SK-N-SH treated with all-trans-retinoic acid at 6 μM for 48 hours (cell line): ENCODE measurements at places on chromosomes 7 and 10.

- no peak for ATAC-seq
Observed at GRCh38 chr7:157976406-157976805, 611.2 kb downstream of the PTPRN2 start.

DNA sequence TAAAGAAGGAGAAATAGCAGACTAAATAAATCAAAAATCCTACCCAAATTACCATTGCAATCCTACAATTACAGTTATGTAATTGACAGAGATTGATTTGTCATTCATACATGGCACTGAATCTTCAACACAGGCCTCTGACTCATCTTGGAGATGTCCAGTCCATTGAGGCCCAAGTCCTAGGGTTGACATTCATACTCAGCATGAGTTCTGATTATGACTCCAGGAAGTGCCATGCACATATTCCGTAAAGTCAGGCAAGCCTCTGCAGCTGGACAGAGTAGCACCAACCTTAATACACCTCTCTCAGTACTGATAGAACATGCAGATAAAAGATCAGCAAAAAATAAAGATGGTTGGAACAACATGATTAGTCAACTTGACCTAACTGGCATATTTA is 353.7 kb upstream of the NFE2L3 start:
- ATAC-seq = no peak

DNA sequence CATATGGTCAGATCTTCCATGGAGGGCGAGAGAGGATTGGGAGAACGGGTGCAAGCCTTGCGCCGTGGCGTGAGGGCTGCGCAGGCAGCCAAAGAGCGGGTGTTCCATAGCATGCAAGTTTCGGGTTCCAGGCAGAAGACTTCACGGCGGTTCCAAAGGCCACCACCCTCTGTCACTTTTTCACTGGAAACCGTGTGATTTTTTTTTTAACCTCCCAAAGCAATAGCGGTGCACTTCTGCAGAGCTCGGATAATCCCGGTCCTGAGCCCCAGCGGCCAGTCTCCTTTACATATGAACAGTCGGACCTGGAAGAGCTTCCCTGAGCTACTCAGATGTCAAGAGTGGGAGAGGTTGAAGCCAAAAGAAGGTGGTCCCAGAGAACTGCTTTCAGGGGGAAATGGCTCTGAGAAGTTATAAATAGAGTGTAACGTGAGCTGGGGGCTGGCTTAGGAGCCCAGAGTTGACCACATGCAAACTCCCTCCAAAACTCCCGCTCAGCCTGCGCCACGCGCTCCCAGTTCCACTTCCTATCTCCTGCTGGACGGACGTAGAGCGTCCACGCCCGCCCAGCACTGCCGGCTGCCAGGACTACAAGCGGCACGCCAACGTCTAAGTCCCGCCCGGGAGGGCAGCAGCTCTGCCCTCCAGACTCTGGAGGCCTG is at the start of gene MEOX2:
MEOX2 (minus strand) TSS at position 389 of the 662 bp plus-strand sequence; CDS start at position 108, 281 bp downstream.
- peak; percentile 57 for ATAC-seq

DNA sequence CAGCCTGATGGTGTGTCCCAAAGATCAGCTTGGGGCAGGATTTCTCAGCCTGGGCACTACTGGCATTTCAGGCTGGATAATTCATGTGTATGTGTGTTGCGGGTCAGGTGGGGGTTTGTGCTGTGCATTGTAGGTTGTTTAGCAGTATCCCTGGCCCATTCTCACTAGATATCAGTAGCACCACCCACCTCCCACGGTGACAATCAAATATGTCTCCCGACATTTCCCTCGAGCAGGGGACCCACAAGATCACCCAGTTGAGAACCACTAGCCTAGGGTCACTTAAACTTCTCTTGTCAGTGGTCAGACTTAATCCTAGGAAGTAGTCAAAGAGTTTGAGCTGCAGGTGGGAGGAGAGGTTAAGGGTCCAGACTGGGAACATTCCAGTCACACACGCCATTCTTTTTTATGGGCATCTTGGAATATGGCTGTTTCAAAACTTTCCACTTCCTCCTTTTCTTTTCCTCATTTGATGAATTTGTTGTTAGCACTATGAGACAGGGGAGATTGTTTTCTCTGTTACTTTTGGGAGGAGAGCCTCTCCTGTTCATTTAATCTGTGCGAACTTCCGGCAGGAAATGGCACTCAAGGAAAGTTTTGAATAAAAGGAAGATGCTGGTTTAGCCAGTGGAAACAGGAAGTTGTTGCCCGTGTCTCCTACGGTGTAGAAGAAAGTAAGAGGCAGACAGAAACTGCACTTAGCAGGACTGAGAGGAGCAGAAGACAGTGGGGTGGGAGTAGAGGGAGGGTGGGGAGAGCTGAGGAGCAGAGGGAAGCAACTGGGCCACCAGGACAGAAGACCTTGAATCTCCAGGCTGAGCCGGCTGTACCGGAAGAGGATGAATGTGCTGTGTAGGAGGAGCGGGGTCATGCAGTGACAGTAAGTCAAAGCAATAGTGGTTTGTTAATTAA is 17.6 kb upstream of the EXOC6 start:
- no peak for ATAC-seq

DNA sequence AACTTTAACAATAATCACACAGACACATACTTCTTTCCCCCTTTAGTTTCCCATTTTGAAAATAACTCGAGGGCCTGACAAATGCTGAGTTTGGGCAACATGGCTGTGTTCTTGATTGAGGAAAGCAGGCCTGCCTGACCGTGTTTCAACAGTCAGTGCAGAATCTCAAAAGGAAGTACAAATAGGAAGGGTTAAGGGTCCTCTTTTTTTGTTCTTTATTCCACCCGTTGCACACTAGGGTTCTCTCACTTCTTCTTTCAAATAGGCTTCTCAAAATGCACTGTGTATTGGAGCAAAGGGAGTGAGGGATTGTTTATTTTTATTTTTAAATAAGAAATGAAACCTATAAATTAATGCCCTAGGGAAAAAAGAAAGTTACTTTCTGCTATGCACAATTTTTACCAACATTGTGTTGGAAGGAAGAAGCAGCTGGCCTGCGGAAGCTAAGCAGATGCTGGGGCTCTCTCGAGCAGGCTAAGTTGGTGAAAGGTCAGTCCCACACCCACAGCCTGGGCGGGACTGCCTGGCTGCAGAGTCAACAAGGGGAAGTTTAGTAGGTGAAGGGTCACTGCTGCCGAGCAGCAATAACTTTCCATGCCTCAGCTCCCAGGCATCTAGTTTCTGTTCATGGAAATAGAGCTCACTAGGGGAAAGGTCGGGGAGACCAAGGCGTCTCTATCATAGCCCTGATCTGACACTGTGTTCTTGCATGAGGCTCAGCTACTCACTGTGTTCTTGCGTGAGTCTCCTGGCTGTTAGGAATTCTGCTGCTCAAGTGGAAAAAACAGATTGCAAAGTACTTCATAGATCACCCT is 12.2 kb upstream of the PDK4 start:
- ATAC-seq = peak; percentile 91

GRCh38 chr7:47188653-47189315 is 393.1 kb downstream of the TNS3 start:
- ATAC-seq = no peak

- ATAC-seq = no peak
Observed at GRCh38 chr7:27156916-27157701, 634 bp upstream of the HOXA7 start.

DNA sequence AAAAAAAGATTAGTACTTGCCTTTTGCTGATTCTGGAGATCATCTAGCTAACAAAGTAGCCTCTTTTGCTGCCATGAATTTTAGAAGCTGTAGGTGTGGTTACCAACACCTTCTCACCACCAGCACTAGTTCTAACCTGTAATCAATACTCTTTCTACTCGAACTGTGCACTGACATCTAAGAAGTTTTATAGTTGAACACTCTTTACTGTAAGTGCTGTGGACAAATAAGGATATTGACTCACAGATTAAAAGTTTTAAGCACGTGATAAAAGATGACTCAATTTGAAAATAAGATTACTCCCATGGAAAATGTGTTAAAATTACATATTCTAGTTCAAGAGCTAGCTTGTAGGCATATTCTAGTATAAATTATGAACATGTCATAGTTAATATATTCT is 89.9 kb downstream of the REEP3 start:
- ATAC-seq = no peak

- ATAC-seq = no peak
Observed at GRCh38 chr10:86628311-86628710, 26.0 kb upstream of the OPN4 start.

DNA sequence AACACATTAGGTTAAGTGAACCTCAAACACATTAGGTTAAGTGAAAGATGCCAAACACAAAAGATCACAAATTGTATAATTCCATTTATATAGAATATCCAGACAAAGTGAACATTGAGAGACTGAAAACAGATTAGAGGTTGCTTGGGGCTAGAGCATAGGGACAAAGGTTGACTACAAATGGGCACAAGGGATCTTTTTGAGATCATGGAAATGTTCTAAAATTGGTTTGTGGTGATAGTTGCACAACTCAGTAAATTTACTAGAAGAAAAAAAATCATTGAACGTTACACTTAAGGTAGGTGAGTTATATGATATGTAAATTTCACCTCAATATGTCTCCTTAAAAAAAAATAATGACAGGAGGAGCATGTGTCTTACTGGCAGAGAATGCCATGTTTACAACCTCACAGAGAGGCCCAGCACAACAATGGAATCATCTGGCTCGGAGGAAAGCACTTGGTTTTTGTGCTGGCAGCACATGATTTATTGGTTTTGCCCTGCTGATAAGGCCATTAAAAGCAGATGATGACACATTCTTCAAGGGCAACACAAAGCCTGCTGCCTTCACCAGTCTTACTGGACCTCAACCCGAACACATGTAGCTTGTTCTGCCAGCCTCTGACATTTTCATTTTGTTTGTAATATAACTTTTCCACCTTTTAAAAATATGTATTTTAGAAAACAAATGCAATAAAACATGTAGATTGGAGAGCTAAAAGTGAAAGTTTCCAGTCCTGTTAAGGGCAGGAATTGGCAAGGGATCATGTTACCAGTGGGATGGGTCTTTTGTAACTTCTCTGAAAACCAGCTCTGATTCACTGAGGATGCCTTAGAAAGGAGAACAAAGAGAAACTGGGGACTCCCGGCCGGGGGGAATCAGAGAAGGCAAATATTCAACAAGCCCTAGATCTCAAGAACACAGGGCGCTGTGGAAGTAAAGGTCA is 11.9 kb upstream of the LMOD2 start:
- ATAC-seq = peak; percentile 86

GRCh38 chr10:118045158-118045836 is 1.4 kb downstream of the RAB11FIP2 start:
- ATAC-seq = no peak

- peak; percentile 26 for ATAC-seq
Observed at GRCh38 chr7:98210513-98211220, 572 bp upstream of the BHLHA15 start.

DNA sequence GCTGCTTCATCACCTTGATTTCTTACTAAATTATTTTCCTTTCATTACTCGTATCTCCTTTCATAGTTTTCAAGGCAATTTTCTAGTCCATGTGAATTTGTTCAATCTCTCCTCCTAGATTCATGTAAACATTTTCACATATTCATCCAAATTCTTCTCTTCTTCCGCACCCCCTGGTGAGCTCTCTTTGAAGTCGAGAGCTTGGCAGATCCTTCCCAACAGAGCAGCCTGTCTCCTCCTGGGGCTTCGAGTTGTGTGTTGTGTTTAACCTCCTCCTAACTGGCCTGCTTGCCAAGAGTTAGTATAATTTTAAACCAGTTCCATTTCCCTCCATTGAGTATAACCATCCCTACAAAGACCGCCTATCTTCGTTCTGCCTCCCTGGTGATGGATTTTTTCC is 272.4 kb upstream of the CELF2 start:
- no peak for ATAC-seq

DNA sequence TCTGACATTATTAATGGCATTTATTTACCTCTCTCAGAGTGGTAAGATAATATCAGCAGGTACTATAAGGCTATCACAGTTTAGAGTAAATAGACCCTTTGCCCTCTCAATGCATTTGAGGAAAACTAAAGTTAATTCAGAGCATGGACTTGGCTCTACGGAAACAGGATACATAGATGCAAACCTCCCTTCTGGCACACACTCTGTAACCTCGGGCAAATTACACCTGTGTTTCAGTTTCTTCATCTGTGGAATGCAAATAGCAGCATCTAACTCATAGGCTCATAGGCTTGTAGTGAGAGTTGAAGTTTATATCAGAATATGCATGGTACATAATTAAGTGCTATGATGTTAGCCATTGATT is 5.6 kb downstream of the RAPGEF5 start:
- peak; percentile 5; the same call in 2 of the 3 replicates for ATAC-seq

- no peak; the same call in 2 of the 3 replicates for ATAC-seq
Observed at GRCh38 chr7:124387056-124387455, 354.2 kb upstream of the TMEM229A start.

- ATAC-seq = no peak
Observed at GRCh38 chr7:129774871-129775694, 163.6 kb downstream of the NRF1 start.

- no peak for ATAC-seq
Observed at GRCh38 chr10:23481363-23481961, 42.6 kb downstream of the OTUD1 start.

GRCh38 chr7:154676422-154677073 is 326.4 kb downstream of the PAXIP1 start:
- ATAC-seq = no peak

DNA sequence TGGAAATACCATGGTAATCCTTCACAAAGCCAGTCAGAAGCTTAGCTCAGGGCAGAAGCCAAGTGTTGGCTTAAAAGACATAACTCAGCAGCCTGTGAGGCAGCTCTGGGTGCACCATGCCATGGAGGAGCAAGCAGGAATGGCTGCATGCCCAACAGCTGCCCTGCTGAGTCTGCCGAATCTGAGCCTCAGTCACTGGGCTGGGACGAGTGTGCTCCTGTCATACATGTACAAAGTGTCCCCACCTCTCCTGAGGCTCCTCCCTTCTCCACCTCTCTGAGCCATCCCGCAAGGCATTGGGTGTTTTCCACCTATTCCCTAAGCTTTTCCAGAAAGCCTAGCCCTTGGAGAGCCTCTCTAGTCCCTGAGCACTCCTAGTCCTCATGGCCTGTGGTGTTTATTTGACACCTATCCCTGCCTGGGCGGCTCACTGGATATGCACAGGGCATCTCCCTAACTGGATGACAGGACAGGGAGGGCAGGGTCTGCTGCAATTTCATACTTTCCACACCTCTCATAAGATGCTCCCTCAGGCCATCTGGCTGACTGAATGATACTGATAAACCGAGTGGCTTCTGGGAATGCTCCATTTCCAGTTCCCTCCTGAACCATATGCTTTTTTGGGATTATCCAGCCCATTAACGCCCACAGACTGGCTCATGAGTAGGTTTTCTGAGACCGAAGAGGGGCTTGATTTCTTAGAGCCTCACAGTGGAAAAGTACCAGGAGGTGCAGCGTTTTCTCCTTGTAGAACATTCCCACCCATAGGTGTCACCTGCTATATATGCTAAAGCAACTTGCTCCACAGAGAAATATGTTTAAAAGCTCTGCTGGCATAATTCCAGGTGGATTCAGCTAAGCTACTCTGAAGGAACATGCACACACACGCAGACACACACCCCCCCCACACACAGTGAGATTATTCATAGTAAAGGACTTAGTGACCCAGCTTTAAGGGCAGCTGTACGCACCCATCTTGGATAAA is 199.3 kb downstream of the SNX10 start:
- ATAC-seq = no peak

- ATAC-seq = no peak
Observed at GRCh38 chr10:114301951-114302710, 63.1 kb downstream of the VWA2 start.

GRCh38 chr10:115129752-115130151 is 36.6 kb downstream of the ATRNL1 start:
- peak; percentile 54; the same call in 2 of the 3 replicates for ATAC-seq

GRCh38 chr10:106652279-106652678 is 512.2 kb downstream of the SORCS1 start:
- no peak for ATAC-seq

- no peak for ATAC-seq
Observed at GRCh38 chr7:155795951-155796350, 16.3 kb downstream of the SHH start.
